Naive B cell (primary cell): ENCODE measurements at places on chromosomes 6 and 20.

DNA sequence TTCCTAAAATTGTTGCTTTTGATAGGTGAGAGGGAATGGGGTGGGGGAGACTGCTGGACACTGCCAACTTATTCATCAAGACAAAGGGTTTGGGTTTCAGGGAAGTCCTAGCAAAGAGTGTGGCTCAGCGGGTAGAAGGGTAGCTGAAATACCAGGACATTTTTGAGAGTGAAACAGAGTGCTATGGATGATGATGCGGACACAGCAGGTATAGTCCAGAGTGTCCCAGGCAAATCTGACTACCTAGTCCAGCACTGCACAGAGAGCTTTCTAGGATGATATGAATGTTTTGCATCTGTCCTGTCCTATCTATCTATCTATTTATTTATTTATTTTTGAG, 154.3 kb downstream of the BCAS1 start:
- no peak for DNase-seq

GRCh38 chr6:29737707-29738630, 14.7 kb downstream of the HLA-F start:
- peak; percentile 62 for DNase-seq

DNA sequence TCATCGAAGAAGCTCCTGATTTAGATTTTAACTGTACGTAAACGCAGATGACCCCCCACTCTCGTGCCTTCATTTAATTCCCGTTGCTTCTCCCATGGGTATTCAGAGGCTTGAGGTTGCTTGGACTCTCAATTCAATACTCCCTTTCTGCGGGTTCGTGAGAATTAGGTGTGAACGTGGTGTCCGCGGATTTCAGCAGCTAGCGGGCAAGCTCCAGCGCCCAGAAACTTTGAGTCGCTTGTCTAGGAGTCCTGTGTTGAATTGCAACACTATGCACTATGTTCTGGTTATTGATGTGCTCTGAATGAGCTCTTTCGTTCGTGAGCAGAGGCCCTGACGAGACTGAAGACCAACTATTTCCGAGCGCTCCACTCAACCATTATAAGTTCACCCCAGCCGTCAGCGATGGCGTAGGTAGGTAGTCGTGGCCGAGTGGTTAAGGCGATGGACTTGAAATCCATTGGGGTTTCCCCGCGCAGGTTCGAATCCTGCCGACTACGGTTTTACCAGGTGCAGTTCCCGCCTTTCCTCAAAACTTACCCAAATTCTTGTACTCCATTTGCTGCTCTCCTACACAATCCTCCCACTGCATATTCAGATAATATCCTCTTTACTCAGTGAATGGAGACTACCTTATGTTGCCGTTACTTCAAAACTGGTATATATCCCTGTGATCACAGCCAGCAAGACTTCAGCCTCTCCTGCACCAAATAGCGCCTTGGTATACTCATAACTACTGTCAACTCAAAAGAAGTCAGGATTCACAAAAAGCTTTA, 72.6 kb upstream of the ZNF184 start:
- no peak for DNase-seq

DNA sequence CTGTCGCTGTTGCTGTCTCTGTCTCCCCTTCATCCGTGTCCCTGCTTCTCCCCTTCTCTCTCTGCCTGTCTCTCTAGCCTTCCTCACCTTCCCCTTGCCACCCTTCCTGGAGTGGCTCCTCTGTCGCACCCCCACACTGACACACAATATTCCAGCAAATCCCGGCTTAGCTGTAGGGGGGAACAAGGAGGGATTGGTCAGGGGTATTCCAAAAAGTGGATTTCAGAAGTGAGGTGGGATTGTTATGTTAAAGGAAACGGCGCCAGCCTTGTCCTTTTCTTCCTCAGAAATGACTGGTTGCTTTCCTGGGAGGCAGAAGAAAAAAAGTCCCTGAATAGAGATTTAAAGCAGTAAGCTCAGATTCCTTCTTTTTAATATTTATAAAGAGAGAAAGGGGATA, 76.3 kb upstream of the SIRPA start:
- DNase-seq, result no peak
